ENCODE measurements at places on chromosomes 7 and 10.

GRCh38 chr10:103648636-103649532 is 155.4 kb downstream of the NEURL1 start:
- DNase-seq, result peak; percentile 76

DNA sequence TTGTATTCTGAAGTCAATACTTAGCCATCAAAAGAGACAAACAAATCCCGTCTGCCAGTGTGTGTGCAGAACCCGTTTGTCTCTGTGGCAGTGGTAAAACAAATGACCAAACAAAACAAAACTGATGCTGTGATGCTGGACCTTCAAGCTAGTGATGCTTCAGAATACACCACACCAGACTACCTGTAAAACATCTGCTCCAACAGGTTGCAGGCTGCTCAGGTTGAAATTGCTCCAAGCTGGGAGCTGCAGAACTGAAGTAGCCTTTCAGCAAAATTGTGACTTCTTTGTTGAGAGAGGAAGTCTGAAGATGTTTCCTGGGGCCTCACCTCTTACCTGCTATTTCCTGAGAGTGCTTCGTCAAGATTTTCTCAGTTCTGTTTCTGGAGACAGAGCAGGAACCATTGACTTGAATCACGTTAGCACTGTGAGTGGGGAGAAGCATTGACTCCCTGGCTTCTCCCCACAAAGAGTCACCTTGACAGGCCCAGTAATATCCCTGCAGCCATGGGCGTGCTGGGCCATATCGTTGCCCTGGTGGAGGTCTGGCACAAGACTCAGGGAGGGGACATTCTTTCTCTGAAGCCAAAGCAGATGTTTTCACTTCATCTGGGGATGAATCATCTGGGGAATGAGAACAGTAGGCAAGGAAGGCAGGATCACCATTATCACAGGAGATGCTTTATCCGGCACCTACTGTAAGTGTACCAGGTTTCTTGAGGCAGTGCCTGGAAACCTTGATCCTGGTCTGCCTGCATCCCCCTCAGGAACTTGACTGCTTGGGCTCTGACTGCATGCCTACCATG is 80.2 kb downstream of the RBM20 start:
- DNase-seq, result no peak

DNA sequence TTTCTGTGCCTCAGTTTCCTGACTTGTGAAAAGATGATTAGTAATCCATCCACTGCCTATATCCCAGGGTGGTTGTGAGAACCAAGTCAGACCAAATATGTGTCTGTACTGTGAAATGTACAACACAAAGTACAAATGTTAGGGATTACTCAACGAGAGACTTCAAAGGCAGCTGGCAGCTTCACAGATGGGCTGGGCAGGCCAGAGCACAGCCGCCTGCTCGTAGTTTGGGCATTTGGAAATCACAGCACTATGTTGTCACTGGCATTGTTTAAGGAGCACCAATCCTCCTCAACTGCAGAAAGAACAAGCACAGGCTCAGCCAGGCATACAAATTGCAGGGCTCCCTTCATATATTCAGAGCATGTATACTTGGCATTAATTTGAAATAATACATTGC is 64.5 kb upstream of the C10orf90 start:
- DNase-seq, result no peak

GRCh38 chr10:5297466-5297865 is 67.3 kb upstream of the UCN3 start:
- no peak for DNase-seq

DNA sequence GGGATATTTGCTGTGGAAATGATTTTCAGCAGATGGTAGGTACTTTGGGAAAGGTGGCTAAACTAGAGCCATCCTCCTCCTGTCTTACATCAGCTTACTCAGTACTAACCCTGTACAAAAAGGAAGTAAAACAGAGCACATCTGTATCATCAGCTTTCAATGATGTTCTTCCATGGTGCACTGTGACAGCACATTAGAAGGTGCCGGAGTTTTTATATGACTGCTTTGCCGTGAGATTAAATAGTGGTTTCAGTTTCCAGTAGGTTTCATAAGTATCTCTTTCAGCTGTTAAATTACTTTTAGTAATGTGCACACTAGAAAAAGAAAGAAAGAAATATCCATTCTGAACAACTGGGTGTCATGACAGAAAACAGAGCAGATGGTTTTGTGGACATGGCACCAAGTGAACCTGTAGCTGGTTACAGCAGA is 86.5 kb downstream of the ARID5B start:
- DNase-seq, result no peak

- no peak for DNase-seq
These were observed 130.0 kb upstream of the EEPD1 start for GRCh38 chr7:36023033-36023560.

- no peak for DNase-seq
These were observed 1.7 kb downstream of the CCSER2 start for GRCh38 chr10:84329986-84330651.

DNA sequence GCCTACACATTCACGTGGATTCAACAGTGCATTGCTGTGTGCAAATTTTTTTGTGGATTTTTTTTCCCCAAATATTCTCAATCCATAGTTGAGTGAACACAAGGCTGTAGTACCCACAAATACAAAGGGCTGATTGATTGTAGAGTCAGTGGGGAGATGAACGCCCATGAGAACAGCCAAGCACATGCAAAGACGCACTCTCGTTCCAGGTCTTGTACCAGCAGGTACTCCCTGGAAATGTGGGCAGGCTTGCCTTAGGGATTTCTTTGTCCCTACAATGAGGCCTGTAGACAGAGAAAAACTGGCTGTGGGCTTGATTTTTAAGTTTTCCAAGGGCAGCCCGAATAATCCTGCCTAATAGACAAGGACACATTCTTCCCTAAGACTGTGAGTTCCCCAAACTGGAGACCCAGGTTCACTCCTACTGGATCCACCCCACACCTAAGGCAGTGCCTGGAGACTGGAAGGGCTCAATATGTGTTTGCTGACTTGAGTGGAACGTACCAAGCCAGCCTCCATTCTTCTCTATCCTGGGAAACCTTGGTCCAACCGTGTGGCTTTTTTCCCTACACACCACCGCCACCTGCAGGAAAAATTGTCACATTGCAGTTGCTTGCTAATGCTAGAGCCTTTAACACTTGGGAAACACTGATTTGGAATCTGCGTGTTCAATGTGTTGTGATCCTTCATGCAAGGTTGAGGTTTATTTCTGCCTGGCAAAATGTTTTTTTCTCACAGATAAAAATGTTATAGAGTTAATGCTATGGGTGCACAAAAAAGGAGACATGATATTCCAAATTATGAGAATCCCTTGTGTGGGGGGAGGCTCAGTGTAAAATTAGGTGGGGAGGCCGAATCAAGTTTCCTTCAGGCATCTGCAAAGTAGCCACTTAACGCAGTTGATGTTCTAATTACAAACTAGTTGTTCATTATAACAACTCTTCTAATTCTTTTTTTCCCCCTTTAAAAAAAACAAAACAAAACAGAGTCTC is 49.3 kb downstream of the PPP1R17 start:
- peak; percentile 55 for DNase-seq
